ENCODE measurements at places on chromosomes 2 and 18.

DNA sequence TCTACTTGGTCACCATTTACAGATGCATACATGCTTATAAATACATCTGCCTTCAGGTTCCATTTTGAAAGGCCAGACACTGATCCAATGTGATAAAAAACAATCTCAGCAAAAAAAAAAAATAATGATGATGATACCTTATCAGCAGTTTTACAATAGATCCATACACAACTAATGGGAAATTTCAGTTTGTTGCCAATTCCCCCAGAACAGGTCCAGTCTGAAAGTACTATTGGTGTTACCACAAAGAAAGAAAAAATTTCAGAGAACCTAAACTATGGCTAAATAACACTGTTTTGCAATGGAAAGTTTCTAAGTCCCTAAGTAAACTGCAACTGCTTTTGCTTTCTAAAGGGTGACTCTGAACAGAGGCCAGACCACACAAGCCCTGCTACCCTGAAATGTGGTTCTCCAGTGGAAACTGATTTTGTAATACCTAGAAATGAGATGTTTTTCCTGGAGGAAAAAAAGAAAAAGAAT lies 54.1 kb downstream of the LPIN2 start:
- no peak for DNase-seq

- no peak for DNase-seq
Observed at GRCh38 chr18:68489013-68489792, 225.7 kb downstream of the TMX3 start.

- DNase-seq: no peak
Observed at GRCh38 chr2:22078701-22079100, 954.9 kb downstream of the TDRD15 start.

DNA sequence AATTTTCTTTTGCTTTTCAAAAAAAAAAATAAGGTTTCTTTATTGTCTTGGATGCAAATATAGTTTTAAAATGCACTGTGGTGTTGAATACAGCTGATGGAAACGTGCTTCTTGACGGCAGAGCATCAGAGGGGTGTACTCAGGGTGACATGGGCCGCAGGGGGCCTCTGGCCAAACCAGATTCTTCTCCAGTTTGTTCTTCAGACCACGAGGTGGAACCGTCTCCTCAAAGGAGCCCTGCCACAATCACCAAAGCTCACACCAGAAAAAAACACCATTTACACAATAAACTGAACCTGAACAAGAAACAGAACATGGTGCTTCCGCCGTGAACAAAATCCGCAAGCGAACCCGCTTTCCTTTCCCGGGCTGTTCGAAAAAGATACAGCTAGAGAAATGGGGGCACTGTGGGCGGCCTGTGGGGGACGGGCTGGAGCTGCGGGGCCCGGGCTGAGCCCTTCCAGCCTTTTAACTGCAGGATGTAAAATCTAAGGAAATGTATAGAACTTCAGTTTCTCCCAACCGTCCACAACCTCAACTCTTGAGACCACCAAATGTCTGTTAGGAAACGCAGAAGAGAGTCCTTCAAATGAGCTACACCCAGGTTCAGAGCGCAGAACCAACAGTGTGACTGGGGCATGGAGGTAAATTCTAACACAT lies 34.5 kb downstream of the PSMG2 start:
- DNase-seq: no peak

- no peak for DNase-seq
Observed at GRCh38 chr2:176492583-176492982, 223.3 kb downstream of the MTX2 start.

- DNase-seq: no peak
Observed at GRCh38 chr2:128139624-128140023, 48.6 kb downstream of the UGGT1 start.

DNA sequence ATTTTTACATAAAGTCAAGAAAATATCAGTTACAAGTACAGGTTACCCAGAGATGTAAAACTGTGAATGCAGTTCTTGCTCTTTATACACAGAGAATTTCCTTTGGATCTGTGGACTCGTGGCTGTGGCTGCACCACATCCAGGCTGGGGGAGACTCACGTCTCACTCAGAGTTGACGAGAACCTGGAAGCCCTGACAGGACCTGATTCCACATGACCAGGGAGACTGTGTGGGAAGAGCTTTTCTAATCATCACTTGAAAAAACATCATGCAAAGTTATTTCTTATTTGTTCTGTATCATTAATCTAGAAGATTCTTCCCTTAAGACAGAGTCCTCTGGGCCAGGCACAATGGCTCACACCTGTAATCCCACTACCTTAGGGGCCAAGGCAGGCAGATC lies 1159.0 kb downstream of the RPIA start:
- DNase-seq: no peak

DNA sequence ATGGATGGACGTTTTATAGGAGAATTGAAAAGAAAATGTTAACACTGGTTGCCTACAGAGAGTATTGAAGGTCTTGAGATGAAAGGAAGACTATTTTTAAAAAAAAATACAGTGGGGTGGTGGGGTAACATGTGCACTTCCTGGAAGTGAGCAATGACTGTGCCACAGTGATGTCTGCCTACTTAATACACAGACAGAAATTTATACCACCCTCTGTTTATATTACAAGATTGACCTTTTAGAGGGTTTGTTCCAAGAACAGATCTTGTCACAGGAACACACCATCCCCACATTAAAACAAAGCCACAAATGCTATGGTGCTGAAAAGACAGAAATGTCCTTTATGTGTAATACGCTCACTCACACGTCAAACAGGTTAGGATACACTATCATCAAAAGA lies 87.6 kb downstream of the THADA start:
- DNase-seq: no peak

DNA sequence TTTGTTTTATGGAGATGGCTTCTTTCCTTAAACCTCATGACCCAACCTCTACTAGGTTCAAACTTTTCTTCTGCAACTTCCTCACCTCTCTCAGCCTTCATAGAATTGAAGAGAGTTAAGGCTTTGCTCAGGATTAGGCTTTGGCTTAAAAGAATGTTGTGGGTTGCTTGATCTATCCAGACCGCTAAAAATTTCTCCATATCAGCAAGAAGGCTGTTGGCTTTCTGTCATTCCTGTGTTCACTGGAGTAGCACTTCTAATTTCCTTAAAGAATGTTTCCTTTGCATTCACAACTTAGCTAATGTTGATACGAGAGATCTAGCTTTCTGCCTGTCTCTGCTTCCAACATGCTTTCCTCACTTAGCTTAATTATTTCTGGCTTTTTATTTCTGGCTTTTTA lies 58.1 kb upstream of the KYNU start:
- DNase-seq: no peak

- DNase-seq: no peak
Observed at GRCh38 chr2:152555048-152555447, 162.2 kb downstream of the PRPF40A start.

DNA sequence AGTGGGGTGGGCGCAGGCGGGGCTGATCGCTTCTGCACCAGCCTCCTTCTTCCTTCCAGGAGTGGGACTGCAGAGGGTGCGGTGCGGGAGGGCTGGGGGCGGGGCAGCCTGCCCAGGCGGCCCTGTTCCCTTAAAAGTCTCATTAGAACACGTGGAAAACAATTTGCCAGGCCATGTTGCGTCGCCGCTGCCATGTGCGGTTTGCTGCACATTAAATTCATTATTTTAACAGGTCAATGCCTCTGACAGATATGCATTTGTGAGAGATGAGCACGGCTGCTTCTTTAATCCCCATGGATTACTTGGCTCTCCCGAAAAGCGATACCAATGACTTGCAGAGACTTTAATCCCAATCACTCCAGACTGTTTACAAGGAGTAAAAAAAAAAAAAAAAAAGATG lies 139.0 kb downstream of the CELF4 start:
- DNase-seq: no peak
